Urinary bladder (tissue), 4 donors: ENCODE measurements at places on chromosomes 12 and 14. TPM values are rescaled to one million over a fixed set of nuclear protein-coding genes. Genes with fewer than 3 reads are reported as not detected.

The FOXA1 gene
- total RNA-seq: 14.1 TPM

The PTGER2 gene
- total RNA-seq: 4.8 TPM

The PZP gene
- total RNA-seq: 1.7 TPM

The SSPN gene
- 78.5 TPM for total RNA-seq

The NUAK1 gene
- total RNA-seq: 18.7 TPM

The KLRF1 gene
- 1.5 TPM for total RNA-seq

The NEDD8 gene
- 73.8 TPM for total RNA-seq

The SHMT2 gene
- total RNA-seq: 62.8 TPM

The CISTR gene
- not detected for total RNA-seq

DNA sequence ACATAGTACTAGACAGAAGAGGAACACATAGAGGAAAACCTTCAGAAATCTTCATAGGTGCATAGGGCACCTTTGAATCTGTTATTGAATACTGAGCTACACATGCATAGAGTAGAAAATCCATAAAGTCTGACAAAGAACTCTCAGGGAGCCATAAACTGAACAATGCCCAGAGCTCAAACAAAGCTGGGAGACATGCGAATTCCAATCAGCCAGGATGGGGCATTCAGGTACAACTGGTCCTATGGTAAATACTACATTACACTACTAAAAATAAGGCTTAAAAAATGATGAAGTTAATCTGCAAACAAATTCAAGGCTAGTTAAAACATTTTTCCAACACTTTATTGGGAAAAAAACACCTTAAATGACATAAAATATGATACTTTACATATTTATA lies 259.7 kb downstream of the DIO2 start:
- no peak for DNase-seq

GRCh38 chr14:53529519-53529918 lies 376.4 kb upstream of the DDHD1 start:
- DNase-seq: no peak

DNA sequence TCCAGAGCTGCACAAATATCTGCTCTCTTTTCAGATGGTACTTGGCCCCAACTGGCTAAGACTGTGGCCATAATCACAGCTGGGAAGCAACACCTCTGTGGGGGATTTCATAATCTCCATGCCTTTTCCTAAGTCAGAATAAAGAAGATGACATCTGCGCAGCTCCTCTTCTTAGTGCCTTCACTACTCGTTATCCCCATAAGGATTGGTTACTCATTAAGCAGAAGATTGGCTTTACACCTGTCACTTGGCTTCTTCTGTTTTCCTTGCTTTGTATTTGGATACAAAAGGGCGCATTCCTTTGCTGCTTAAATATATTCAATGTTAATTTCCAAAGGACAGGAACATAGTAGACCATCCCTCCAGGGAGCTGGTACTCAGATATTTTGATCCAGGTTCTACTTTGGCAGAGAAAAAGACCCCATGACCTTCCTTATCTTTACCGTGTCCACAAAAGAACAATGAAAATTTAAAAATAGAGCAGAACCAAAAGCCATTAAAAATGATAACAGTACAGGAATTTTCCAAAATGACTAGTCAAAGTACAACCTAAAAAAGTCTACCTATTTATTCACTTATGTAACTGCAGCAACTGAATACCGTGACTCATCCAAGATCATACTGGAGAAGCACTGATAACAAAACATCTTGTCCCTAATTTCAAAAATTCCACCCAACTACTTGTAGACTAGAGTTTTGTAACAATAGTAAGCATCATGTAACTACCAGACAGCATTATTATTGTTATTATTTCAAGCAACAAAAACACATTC lies 352.3 kb upstream of the TMPO start:
- no peak for DNase-seq

GRCh38 chr12:30211743-30212142 lies 428.0 kb upstream of the TMTC1 start:
- DNase-seq: no peak

DNA sequence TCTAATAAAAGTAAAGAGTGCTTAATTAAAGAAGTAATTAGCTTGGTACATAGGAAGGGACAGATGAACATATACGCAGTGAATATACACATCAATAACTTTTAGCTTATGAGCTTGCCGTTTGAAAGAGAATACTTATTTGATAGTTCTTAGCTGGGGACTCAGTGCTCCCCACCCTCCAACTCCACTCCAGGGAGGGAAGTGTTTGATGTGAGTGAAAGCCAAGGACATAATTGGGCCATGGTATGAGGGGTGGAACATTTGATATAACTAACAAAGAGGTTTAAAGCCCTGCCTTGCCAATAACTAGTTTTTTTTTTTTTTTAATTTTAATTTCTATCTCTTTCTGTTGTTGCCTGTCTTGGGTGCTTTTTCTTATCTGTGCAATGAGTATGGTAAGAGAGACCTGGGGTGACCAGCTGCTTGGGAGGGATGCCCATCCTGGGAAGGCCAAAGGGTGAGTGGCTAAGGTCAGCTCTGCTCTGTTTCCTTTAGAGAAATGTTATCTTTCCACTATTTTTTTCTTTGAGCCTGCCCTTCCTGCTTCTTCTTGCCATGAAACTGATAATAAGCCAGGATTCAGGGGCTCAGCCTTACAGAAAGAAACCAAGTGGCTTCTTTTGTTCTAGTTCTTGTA lies 132.8 kb upstream of the CPSF6 start:
- no peak for DNase-seq

GRCh38 chr12:31317471-31318395 lies 8.2 kb downstream of the SINHCAF start:
- DNase-seq: no peak

DNA sequence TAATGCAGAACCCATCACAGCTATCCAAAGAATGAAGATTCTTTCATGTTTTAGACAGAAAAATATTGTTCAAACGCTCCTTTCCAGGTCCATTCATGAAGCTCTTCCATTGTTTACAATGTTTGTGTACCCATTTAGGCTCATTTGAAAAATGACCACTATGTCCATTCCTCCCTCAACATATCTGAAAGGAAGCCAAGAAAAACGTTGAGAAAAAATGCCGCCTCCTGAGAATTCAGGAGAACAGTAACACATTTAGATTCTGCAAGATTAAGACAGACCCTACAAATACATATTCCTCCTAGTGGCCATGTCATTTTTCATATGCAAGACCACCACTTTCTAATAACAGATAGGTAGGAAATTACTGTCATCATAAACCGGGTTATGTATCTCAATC lies 124.4 kb downstream of the SLC25A21 start:
- no peak for DNase-seq

DNA sequence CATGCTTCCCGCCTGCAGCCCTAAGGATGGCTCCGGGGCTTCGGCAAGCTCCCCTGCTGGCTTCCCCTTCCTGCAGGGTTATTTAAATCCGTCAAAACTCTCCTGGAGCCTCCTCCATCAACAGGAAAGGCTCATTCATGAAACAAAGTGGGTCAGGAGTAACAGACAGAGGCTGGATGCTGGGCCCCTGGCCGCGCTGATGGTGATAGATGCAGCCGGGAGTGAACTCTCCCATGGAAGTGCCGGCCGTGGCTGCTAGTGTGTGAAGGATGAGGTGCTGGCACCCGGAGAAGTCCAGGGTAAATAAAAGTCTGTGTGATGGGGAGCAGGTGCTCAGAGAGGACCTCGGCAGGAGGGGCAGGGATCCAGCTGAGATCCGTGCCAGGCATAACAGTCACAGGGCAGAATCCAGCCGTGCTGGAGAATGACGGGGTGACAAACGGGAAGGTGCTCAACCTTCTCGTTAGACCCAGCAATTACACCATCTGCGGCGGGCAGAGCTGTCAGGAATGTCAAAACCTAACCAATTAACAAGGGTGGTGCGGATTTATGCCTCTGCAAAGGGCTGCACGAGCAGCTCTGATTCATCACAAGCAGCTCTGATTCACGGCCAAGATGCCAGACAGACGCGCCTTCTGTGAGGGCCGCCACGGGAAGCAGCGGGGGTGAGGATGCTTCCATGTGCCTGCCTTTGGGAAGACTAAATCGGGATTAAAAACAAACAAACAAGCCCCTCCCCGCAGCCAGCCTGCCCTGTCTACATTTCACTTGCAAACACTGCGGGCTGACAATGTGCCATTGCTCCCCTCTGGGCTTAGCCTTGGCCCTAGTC lies 55.6 kb downstream of the SYNE3 start:
- DNase-seq: no peak

- no peak for DNase-seq
Measured at GRCh38 chr14:26896447-26896846, 298.6 kb upstream of the NOVA1 start.

DNA sequence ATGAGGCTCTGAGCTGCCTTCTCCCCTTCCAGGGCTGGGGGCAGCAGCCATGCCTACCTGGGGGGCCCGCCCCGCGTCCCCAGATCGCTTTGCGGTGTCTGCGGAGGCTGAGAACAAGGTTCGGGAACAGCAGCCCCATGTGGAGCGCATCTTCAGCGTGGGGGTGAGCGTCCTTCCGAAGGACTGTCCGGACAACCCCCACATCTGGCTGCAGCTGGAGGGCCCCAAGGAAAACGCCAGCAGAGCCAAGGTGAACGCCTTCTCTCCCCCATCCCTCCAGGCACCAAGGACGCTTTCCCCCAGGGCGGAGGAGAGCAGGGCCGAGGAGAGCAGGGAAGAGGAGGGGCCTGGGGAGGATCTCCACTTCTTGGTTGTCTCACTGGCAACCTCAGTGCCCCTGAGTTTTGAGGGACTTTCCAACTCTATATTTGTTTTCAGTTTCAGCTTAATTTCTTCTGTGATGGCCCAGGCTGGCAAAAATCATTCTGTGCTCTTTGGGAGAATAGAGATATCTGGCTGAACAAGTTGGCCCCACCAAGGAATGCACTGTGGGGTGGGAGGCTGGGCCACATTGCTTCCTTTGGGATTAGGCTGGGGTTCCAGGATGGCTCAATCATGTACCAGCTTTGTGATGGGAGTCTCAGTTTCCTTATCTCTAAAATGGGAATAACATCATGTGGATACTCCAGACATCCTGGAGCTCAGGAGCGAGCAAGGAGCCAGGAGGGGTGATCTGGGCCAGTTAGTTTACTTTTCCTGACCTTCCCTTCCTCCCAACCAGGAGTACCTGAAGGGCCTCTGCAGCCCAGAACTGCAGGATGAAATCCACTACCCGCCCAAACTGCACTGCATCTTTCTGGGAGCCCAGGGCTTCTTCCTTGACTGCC lies 1.2 kb downstream of the KHNYN start:
- DNase-seq: no peak

- no peak for DNase-seq
Measured at GRCh38 chr12:115149685-115150378, 465.9 kb upstream of the TBX3 start.

- no peak for DNase-seq
Measured at GRCh38 chr12:91023326-91024004, 18.7 kb upstream of the EPYC start.

DNA sequence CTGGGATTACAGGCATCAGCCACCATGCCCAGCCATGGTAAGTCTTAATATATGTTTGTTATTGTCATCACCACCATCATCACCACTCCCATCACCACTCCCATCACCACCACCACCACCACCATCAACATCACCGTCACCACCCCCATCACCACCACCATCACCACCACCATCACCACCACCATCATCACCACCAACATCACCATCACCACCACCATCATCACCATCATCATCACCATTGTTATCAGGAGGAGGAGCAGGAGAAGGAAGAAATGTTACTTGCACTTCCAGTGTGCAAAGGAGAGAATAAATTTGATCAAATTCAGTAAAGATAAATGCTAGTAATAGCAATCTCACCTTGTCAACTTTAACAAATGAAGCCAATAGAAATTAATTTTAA lies 71.2 kb upstream of the CHST11 start:
- no peak for DNase-seq

GRCh38 chr12:32789916-32790315 lies 34.2 kb upstream of the YARS2 start:
- no peak for DNase-seq

GRCh38 chr14:50828721-50829488 lies 2.1 kb downstream of the NIN start:
- no peak for DNase-seq

DNA sequence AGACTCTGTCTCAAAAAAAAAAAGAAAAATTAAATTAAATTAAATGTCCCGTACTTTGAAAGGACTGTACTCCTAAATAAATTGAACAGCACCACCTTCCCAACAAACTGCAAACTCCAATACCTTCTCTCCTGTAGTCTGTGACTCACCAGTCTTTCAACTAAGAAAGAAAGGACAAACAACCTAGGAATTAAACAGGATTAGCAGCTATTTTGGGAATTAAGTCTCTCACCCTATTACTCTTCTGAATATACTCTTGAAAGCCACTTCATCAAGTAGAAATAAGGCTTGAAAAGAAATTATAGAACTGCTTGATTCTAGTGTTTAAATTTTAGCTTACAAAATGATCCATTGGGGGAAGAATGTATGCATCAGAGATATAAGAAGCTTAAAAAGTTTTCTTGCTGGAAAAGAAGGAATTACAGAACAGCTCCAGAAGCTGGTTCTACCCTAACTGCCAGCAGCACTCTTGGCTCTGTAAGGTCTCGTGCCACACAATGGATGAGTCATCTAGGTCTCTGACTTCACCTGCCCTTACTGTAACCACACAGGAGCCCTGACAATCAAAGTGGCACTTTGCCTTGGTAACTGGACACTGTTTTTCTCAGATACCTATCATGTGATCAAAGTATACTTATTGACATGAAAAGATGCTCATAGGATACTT lies 57.0 kb upstream of the CERS5 start:
- no peak for DNase-seq

DNA sequence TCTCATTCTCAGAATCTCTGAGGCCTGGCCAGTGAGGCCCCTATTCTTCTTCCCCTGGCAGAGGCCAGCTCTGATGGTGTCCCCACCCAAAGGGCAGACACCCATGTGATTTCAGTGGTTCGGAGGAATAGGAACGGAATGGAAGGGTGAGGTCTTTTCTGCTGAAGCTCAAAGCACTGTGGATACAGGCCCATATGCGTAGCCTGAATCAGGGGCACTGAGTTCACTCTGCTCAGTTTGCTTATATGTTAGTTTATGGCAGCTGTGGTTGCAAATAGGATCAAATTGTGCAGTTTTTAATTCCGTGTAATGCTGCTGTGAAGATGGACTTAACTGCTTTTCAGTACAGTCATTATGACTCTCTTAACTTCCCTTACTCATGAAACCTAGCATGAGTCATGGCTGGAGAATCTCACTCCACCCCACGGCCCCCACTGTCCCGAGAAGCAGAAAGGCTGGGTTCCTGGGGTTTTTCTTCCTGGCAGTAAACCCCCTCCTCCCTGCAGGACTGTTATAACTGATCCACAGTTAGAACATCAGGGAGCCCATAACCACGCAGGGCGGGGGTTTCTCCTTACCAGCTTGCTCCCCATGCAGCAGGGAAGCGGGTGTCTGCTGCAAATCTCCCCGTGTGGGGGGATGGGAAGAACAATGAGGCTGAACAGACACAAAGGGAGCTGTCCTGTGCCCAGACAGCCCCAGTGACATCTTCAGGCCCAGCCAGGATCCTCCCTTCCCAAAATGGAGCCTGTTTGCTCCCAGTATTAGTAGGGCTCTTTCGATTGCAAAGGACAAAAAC lies 122.7 kb downstream of the SLC38A6 start:
- peak; percentile 74 for DNase-seq
